ENCODE measurements at places on chromosomes 4 and X.

GRCh38 chr4:130542953-130543352 is 1447.0 kb downstream of the C4orf33 start:
- DNase-seq: no peak

GRCh38 chr4:8724436-8725070 is 132.0 kb downstream of the CPZ start:
- DNase-seq: peak; percentile 35

GRCh38 chrX:109672239-109672638 is 47.3 kb upstream of the KCNE5 start:
- no peak for DNase-seq

GRCh38 chrX:108165383-108166111 is 74.0 kb downstream of the ATG4A start:
- DNase-seq: no peak

DNA sequence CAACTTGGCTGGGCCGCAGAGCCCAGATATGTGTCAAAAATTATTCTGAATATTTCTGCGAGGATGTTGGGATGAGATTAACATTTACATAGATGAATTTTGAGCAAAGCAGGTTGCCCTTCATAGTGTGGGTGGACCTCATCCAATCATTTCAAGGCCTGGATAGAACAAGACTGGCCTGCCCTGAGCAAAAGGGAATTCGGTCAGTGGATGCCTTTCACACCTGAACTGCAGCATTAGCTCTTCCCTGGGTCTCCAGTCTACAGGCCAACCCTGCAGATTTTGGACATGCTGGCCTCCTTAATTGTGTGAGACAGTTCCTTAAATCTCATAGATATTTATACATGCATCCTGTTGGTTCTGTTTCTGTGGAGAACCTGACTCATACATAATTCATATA is 32.4 kb upstream of the SLC10A4 start:
- DNase-seq: no peak

DNA sequence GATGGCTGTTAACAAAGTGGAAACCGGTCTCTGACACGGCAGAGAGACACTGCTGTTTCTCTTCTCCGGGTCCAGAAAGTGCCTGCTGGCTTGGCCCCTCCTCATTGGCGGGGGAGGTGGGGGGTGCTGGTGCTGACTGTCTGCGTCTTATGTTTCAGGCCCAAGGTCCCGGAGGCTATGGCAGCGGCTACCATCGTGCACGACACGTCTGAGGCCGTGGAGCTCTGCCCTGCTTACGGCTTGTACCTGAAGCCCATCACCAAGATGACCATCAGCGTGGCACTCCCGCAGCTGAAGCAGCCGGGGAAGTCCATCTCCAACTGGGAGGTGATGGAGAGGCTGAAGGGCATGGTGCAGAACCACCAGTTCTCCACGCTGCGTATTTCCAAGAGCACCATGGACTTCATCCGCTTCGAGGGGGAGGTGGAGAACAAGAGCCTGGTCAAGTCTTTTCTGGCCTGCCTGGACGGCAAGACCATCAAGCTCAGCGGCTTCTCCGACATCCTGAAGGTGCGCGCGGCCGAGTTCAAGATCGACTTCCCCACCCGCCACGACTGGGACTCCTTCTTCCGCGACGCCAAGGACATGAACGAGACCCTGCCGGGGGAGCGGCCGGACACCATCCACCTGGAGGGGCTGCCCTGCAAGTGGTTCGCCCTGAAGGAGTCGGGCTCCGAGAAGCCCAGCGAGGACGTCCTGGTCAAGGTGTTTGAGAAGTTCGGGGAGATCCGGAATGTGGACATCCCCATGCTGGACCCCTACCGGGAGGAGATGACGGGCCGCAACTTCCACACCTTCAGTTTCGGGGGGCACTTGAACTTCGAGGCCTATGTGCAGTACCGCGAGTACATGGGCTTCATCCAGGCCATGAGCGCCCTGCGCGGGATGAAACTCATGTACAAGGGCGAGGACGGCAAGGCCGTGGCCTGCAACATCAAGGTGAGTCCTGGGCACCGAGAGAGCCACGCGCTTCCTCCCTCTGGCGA is 2.2 kb downstream of the AKAP17A start:
- no peak for DNase-seq

- no peak for DNase-seq
Measured at GRCh38 chr4:163681208-163681821, 186.8 kb downstream of the TMA16 start.

- DNase-seq: no peak
Measured at GRCh38 chr4:4350909-4351308, 36.0 kb upstream of the NSG1 start.
